Hematopoietic multipotent progenitor cell treated with erythropoietin and hydrocortisone succinate and interleukin-3 and kit ligand, for 8 days (in vitro differentiated cells): ENCODE measurements at places on chromosomes 7 and 10.
A peak's percentile ranks its signal among the peaks of the same experiment; 100 is the strongest.

DNA sequence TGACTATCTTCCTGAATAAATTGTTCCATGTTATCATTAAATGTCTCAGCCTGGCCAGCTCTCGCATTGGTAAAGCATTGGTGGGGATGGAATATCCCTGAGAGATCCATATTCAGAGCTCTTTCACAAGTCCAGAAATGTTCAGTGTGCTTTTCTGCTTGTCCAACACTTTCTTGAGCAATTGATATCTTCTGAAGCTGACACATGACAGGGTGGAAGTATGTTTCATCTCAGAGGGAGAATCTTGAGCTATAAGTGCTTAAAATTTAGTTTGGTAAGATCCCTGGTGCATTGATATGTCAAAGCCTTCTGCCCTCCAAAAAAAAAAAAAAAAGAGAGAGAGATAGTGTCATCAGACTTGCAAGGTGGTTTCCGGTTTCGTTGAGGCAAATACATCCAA lies 7.4 kb downstream of the IFIT3 start:
- DNase-seq = no peak

GRCh38 chr10:71468363-71469094 lies 71.8 kb downstream of the CDH23 start:
- no peak for DNase-seq

DNA sequence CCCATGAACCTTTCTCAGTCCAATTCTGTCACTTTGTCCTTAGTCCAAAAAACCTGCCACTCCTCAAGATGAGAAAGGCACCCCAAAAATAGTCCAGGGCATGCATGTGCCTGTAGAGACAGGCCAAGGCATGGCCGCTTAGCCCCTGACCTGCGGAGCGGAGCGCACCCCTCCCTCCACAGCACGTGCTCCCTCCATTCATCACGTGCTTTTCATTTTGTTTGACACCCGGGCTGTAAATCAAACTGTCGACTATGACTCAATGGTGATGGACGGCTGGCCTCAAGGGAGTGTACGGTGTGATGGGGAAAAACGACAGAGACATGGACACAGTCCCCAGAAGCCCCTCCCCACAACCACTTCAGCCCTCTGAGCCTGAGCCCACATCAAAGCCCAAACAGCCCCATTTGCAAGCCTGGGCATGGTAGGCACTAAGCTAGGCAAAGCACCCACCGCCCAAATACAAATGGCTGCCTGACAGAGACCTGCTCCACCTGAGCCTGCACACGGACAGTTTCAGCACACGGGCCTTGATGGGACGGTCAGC lies 90.6 kb downstream of the ZRANB1 start:
- no peak for DNase-seq

DNA sequence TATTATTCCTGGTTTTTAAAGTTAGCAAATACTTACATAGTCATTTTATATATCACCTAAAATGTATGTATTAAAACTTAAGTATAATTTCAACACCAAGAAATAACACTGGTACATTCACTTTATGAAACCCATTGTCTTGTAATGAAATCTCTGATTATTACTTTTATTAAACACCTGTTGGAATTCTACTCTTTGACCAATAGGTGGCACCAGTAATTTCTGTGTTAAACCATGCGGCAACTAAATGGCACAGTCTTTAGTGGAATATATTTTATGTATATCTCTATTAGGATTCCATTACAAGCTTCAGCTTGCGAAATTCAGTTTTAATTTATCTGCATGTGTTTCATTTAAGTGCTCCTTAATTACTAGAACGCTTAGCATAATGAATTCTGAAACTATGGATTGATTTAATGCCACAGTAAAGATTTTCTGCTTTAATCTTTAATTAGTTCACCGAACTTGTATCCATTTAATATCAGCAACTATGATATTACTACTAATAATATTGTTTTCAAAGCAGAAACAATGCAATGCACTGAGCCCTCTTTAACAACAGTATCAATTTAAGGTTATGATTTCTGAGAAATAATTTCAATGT lies 181.3 kb downstream of the MAGI2 start:
- peak; percentile 67 for DNase-seq

DNA sequence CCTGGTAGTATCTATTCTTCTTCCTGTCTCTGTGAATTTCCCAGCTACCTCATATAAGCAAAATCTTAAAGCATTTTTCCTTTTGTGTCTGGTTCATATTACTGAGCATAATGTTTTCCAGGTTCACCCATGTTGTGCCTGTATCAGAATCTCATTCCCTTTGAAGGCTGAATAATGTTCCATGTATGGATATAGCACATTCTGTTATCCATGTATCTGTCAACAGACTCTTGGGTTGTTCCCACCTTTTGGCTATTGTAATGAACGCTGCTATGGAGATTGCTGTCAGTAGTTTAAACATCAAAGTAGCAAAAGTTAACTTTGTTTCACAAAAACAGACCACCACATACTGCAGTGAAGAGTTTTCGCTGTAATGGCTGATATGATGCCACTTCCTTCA lies 99.9 kb downstream of the NSUN6 start:
- DNase-seq = no peak

DNA sequence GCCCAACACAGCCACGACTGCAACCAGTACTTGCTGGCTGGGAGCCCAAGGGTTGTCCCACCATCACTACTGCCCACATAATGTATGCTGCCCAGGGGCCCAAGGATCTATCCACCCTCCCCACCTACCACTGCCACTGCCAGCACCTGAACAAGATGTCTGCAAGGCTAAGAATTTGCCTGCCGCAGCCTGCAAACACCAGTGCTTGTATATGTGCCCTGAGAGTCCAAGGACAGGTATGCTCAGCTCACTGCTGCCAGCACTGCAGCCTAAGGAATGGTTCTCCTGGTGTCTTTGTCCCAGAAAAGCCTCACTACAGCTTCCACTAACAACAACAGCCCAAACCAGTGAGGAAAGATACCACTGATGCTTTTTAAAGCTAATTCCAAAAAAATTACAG lies 1174.0 kb downstream of the SORCS1 start:
- no peak for DNase-seq

DNA sequence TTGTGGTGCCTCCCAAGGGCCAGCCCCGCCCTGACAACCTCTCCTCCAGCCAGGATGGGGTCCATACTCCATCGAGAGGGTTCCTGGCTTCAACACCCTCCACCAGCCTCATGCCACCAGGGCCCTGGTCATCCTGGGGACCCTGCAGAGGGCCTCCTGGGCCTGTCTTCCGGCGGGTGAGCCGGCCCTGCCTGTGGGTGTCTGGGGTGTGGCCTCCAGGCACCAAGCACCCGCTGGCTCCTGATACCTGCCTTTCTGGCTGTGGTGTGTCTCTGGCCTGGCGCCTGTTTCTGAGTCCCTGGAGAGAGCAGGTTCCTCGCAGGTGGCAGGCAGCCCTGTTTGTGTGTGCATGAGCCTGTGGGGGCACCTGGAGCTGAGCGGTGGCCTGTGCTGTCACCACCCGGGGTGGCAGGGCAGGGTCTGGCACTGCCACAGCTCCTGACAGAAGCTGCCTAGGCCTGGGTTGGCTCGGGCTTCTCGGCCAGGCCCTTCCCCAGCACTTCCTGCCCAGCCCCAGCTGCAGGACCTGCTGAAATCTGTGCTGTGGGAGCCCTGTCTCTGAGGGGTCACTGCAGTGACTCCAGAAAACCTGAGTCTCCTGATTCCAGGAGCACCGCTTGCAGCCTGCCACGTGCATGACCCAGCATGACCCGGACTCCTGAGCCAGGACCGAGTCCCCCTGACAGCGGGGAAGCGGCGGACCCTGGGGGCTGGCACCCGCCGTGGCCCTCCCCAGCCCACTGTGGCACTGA lies 18.4 kb downstream of the ADAM8 start:
- DNase-seq = peak; percentile 54

GRCh38 chr10:113135025-113135424 lies 185.0 kb downstream of the TCF7L2 start:
- no peak for DNase-seq

- DNase-seq = no peak
These were observed 589.0 kb downstream of the SUGCT start for GRCh38 chr7:40723829-40724228.

- no peak for DNase-seq
These were observed 175.5 kb downstream of the SUGCT start for GRCh38 chr7:40310258-40310657.

GRCh38 chr7:66213637-66214036 lies 8.5 kb downstream of the TPST1 start:
- DNase-seq = no peak

GRCh38 chr10:58360412-58361004 lies 24.7 kb upstream of the TFAM start:
- no peak for DNase-seq

DNA sequence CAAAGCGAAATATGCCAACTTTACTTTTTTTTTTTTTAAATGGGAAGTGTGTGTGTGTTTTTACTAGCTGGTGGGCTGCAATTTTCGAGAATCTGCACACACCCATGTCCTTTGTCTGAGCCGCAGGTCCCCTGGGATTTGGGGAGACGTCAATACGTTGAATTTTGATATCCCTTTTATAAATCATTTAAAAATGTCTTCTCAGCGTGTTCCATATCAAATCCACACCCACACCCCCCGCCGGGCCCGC lies 404 bp upstream of the FMC1 start:
- no peak for DNase-seq

DNA sequence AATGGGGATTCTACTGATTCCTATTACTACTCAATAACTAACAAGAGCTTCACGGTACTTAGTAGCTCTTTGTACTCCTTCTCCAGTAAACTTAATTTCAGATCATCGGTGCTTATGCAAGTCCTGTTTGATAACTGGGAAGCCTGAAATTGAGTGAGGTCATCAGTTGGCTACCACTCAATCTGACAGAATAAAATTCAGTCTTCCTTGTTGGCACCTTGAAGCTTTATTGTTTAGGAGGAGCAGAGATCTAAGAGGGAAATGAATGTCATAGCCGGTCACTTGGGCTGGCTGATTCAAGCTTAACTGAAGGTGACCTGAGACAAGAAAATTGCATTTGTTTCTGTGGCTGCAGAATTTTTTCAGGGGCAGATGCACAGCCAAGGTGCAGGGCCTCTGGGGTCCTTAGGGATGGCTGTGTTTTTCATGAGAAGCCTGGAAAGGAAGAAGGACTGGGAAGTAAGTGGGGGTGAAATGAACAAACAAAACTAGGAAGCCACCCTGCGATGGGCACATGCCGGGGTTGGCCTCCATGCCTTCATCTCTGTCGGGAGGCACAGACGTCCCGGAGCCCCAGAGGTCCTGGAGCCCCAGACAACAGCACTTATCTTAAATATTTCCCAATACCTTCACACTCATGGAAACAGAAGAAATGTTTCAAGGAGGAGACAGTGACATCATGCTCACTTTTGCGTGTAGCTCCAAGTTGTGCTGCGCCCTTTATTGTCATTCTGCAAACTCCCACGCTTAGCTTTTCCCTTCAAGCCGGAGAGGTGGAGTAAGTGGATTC lies 85.0 kb upstream of the KIF5B start:
- no peak for DNase-seq

- DNase-seq = peak; percentile 82
These were observed 77.5 kb upstream of the GTF2I start for GRCh38 chr7:74579800-74580685.

DNA sequence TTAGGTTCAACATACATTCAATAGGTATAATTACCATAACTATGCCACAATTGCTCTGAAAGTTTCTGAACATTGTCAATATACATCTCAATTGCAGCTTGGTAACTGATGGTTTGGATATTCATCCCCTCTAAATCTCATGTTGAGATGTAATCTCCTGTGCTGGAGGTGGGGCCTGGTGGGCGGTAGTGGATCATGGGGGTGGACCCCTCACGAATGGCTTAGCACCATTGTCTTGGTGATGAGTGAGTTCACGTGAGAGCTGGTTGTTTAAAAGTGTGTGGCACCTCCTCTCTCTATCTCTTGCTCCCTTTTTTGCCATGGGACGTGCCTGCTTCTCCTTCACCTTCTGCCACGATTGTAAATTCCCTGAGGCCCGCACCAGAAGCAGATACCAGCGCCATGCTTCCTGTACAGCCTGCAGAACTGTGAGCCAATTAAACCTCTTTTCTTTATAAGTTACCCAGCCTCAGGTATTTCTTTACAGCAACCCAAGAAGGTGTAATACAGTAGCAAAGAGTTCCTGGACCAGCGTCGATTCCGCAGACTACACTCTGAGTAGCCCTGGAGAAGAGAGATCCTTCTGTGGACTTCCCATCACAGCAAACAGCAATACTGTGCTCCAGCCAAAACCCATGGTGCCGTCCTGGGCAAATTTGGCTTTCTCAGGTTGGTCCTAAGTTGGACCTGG lies 83.8 kb upstream of the GRB10 start:
- DNase-seq = no peak

- no peak for DNase-seq
These were observed 165.7 kb downstream of the SEMA3D start for GRCh38 chr7:85021101-85021704.

GRCh38 chr7:133252506-133252857 lies 396 bp upstream of the EXOC4 start:
- no peak for DNase-seq

- no peak for DNase-seq
These were observed 4.5 kb downstream of the LYZL2 start for GRCh38 chr10:30625080-30625479.

DNA sequence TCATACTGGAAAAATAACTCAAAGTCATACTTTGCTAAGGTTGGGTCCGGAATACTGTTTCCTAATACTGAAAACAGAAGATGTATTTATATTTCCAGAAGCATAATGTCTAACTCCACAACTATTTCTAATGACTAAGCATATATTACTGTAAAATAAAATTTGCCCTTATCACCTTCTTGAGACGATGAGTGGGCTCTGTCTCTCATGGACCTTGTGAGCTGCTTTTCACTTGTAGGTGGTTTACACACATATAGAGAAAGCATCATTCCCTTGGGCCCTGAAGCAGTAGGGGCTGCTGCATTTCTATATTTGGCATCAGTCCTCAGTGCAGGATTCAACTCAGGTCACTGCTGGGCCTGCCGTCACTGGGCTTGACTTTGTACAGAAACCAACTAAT lies 10.7 kb upstream of the FAM13C start:
- no peak for DNase-seq

- no peak for DNase-seq
These were observed 36.9 kb downstream of the FRMPD2 start for GRCh38 chr10:48237259-48238250.

DNA sequence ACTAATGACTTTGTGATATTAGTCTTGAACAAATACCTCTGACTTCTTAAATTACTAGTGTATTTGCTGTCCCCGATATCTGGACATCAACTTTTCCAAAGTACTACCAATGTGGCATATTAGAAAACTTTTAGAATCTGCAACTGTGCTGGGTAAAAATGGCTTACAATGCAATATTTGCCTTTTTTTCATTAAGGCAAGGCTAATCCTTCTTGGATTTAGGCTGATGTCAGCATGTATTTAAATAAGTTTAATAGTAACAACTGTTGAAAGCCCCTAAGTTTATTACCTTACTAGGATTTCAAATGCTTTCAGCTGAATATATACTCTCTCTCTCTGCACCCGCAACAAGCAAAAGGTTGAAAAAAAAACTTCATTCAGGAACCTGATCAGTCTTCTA lies 1232.3 kb downstream of the REEP3 start:
- no peak for DNase-seq

- no peak for DNase-seq
These were observed 153.6 kb downstream of the CELF2 start for GRCh38 chr10:11170993-11171851.
